ENCODE measurements at places on chromosomes 3 and 15.

GRCh38 chr3:52679199-52679538, 6.5 kb downstream of the PBRM1 start:
- DNase-seq: no peak

- no peak for DNase-seq
Measured at GRCh38 chr15:90402223-90402622, 14.2 kb downstream of the IQGAP1 start.

GRCh38 chr3:177468331-177468730, 271.0 kb upstream of the TBL1XR1 start:
- DNase-seq: no peak

DNA sequence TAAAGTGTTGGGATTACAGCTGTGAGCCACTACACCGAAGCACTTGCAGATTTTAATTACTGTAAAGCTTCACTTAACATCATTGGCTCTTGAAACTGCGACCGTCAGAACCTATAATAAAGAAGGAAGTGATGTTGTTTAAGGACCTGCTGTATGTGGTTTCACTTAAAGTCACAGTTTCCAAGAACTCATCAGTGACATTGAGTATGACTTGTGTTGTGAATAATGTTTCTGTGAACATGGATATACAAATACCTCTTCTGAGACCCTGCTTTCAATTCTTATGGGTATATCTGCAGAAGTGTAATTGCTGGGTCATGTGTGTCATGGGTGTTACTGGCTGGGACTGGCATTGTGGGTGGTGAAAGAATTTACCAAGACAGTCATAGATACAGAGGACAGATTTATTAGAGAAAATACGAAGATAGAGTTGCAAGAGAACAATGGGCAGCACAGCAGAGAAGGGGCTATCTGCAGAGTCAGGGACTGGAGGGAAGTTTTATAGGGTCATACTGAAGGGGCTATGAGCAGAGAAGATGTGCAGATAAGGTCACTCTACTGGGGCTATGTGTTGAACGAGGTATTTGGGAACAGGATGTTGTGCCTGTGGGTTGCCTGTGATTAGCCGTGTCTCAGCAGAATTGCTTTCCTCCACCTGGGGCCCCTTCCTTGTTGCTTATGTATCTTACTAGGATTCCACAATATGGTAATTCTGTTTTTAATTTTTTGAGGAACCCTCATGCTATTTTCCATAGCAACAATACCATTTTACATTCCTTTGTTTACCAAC, 4.5 kb downstream of the NDUFB5 start:
- peak; percentile 7 for DNase-seq

- DNase-seq: no peak
Measured at GRCh38 chr3:94593526-94594150, 530.8 kb downstream of the NSUN3 start.

- DNase-seq: no peak
Measured at GRCh38 chr3:67593761-67594234, 60.6 kb downstream of the SUCLG2 start.

- no peak for DNase-seq
Measured at GRCh38 chr3:133293397-133294110, 106.3 kb upstream of the BFSP2 start.

- DNase-seq: no peak
Measured at GRCh38 chr15:79952329-79952728, 18.7 kb downstream of the BCL2A1 start.

DNA sequence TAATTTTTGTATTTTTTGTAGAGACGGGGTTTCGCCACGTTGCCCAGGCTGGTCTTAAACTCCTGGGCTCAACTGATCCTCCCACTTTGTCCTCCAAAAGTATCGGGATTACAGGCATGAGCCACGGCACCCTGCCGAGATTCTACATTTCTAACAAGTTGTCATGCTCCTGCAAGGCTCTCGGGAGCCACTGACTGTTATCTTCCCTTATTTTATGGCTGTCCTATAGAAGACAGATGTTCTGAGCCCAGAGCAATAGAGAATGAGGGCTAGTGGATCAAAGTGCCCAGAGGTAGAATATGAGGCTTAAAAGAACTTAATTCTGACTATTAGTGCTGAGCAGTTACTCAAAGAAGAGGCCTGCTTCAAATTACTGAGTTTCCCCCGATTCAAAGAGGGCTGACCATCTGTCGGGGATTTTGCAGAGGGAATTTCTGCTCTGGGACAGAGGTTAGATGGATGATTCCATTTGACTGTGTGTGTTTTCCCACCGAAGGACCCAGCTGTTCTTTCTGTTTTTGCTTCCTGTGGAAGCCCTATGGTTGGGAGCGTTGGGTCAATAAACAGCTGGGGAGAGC, 39.5 kb downstream of the ITPR1 start:
- DNase-seq: no peak

- no peak for DNase-seq
Measured at GRCh38 chr15:60118146-60118545, 114.0 kb downstream of the FOXB1 start.

DNA sequence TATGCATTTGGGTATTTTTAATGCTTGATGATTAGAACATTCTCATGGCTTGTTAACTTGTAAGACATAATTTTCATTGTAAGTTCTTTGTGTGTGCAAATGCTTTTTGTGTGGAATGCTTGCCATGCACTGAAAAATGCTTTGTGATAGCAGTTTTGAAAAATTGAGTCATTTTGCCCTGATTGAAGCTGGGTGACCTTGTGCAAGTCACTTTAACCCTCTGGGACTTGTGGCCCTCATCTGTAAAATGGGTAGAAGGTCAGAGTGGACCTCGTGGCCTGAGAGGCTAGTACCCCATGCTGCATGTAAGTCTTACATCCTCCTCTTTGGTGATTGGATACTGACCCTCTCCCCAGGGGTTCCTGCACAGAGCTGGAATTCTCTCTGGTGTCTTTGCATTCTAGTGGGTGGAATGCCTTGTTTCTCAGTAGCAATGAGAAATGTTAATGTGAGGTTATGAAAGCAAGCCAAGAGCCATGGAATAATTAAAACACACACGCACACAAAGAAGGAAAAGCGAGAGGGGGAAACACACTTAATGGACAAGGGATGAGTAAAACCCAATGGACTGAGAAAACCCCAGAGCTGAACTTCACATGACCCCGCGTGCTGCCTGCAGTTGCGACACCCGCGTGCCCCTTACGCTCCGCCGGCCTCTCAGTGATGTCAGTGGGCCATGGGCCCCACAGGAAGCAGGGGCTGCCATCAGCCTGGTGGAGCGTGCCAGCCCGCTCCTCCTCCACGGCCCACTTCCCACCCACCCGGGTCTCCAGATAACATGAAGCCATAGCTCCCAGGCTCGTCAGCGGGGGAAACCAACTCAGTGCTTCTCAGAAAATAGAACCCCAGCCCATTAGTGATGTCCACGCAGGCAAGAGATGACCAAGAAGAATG, 44.0 kb downstream of the SMAD3 start:
- DNase-seq: no peak

- DNase-seq: peak; percentile 27
Measured at GRCh38 chr3:69161587-69162307, 39.4 kb upstream of the LMOD3 start.

GRCh38 chr3:170440344-170440743, 21.7 kb downstream of the CLDN11 start:
- DNase-seq: no peak

GRCh38 chr3:13420045-13420830, at the start of gene NUP210:
TSS of gene NUP210 (minus strand) at chr3:13420322. CDS start at chr3:13420226, 96 bp downstream.
- DNase-seq: peak; percentile 61

- no peak for DNase-seq
Measured at GRCh38 chr15:58593870-58594269, 155.6 kb downstream of the ADAM10 start.

DNA sequence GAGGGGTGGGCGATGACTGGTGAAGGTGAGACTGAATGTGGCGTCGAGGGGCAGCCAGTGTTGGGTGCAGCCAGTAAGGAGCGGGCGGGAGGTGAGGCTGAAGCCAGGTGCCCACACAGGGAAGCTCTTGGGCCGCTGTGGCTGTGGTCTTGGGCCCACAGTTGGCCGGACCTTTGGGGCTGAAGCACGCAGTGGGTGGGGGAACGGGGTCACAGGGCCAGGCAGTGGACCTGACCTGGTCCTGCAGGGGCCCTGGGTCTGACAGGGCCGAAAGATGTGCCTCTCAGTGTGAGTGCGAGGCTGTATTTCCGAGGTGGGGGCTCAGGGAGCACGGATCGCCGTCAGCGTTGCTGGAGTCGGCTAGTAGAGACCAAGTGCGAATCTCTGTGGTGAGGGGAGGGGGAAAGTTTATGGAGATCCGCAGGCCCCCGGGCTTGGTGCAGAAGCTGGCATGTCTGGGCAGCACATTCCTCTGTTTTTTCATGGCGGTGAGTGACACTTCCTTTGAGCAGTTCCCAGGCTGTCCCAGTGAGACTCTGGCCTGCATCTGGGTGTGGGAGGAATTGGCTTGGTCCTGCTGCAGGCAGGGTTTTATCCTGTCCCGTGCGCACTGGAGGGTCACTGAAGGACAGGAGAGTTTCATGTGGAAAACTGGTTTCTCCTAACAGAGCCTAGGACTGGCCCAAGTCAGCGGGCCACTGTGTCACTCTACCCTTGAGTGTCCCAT, 100.8 kb downstream of the TMEM266 start:
- no peak for DNase-seq

DNA sequence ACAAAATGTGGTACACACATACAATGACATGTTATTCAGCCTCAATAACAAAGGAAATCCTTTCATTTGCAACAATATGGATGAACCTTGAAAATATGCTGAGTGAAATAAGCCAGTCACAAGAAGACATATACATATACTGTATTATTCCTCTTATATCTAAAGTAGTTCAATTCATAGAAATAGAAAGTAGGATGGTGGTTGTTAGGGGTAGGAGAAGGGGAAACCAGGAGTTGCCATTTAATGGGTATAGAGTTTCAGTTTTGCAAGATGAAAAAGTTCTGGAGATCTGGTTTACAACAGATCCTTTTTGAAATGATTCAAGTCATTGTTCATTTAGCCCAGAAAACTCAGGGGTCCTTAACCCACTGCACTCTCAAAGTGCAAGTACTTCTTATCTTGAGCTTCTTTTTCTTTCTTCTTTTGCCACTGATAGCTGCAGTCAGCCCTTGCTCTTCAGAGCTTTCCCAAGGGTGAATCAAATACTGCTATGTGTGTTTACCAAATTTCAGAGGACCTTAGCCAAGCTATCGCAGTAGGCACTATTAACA, 208.0 kb upstream of the EOMES start:
- DNase-seq: no peak

DNA sequence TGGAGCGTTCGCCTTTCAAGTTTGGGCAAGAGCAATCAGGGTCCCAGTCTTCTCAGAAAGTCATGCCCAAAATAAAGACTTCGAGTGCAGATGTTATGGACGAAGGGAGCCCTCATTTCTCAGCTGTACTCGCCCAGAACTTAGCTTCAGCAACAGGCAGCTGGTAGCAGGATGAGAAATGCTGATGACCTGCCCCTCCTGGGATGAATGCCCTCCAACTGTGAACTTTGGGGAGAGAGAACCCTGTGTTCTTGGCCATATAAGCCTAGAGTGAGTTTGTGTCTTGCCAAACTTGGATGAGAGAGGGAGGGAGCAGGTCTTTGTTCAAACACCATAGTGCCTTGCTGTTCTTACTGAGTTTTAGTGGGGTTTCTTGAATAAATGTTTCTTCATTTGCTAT, 400.3 kb downstream of the LRTM1 start:
- no peak for DNase-seq

DNA sequence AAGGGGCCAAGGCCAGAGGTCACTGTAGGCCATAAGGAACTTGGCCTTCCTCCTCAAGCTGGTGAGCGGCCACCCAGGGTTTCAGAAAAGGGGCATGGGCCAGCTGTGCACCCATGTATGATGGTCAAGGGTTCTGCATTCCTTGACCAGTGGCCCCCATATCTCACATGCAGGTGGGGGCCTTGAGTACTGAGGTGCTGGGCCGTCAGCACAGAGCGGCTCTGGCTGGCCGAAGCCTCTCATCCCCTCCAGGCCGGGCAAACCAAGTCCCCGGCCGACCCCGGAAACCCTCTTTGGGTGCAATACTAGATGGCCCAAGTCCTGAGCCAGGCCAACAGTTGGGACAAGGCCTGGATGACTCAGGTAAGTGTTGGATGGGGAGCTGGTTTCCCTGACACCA, 9.5 kb downstream of the ALG3 start:
- no peak for DNase-seq

- DNase-seq: no peak
Measured at GRCh38 chr15:52295421-52296001, at the start of gene MYO5C. TSS of gene MYO5C (minus strand) at chr15:52295804. CDS start at chr15:52295636, 168 bp downstream.

- DNase-seq: no peak
Measured at GRCh38 chr3:50470658-50471057, 32.8 kb downstream of the CACNA2D2 start.

DNA sequence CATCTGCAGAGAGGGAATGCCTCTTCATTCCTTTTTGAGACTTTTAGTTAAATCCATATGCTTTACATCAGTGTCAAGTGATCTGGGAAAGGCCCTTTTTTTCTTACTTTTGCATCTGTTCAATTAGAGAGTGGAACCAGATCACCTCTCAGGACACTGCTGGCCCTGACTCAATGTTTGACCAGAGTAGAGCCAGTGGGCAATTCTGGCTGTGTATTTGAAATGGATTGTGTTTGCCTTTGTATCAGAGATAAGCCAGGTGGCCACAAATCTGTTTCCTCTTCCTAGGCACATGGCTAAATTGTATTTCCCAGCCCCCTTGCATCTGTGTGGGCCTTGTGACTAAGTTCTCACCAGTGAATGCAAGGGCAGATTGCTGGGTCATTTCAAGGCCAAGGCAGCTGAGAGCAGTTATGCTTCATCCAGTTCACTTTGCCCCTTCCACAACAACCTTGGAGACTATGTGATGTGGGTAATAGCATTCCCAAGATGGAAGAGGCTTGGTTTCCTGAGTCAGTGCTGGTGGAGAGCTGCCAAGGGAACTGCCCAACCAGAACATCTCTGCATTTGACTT, 75.6 kb upstream of the CACNA2D3 start:
- DNase-seq: no peak

- DNase-seq: no peak
Measured at GRCh38 chr3:42852441-42852840, 23.2 kb downstream of the CYP8B1 start.

DNA sequence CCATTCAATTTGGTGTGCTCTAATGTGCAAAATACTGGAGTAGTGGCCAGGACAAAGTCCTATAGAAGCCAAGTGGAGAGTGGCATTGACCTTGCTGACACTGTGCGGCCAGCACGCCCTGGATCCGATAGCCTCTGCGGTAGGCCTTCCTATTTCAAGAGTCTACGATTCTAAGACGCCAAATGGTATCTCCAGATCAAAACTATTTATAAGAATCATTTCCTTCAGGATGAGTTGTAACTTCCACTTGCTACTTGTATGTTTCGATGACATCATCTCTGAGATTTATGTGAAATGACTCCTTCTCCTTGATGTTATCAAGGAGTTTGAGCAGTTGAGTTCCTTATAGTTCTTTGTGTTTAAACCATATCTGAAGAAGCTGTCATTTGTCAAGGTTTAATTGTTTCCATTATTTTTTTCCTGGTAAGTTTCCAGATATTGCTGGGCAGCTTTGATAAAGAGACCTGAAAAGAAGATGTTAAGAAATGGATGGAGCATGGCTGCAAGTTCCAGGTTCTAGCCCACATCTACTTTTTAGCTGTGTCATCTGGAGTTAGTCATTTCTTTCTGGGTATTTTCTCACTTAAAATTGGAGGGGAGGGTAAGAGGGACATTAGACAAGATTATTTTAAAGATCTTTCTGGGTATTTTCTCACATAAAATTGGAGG, 71.8 kb downstream of the TMEM44 start:
- no peak for DNase-seq

Data from activated T-cell treated with anti-CD3 and anti-CD28 coated beads for 24 hours (primary cell).